GM23248 (cell line): ENCODE measurements at places on chromosomes 4 and X. TPM values are rescaled to one million over a fixed set of nuclear protein-coding genes. Genes with fewer than 3 reads are reported as not detected.

Gene SRPX
- polyA plus RNA-seq, result 82.2 and 84.4 TPM in 2 replicates

Gene UBA6
- 32.6 and 38.8 TPM in 2 replicates for polyA plus RNA-seq

Gene PHEX
- 0.49 and 0.64 TPM in 2 replicates for polyA plus RNA-seq

Gene AMOT
- 2.2 and 3.0 TPM in 2 replicates for polyA plus RNA-seq

Gene NAT8L
- 0.03 TPM in 1 of 2 replicates, not detected in the other for polyA plus RNA-seq

Gene FGFBP1
- not detected in 2 replicates for polyA plus RNA-seq

- H3K27me3 ChIP-seq, result no peaks in the 10 kb centered on the region; the same call in 1 of the 2 replicates
- H3K27ac ChIP-seq, result no peak overlapping the region
- DNase-seq, result no peak
- H3K4me1 ChIP-seq, result no peaks in the 10 kb centered on the region
- H3K4me3 ChIP-seq, result no peak overlapping the region
- H3K36me3 ChIP-seq, result no peaks in the 10 kb centered on the region
These were observed 516.1 kb upstream of the NR3C2 start for GRCh38 chr4:148958317-148958716.

GRCh38 chr4:140861359-140862176 is 105.4 kb upstream of the TBC1D9 start:
- DNase-seq, result peak; percentile 84
- H3K4me1 ChIP-seq, result peaks cover 9% of the 10 kb centered on the region; the same call in 1 of the 2 replicates
- no peaks in the 10 kb centered on the region for H3K36me3 ChIP-seq
- H3K27me3 ChIP-seq, result no peaks in the 10 kb centered on the region
- no peak overlapping the region for H3K4me3 ChIP-seq
- H3K27ac ChIP-seq, result no peak overlapping the region

- no peak overlapping the region for H3K27ac ChIP-seq
- peak; percentile 13 for DNase-seq
- H3K36me3 ChIP-seq, result no peaks in the 10 kb centered on the region
- no peaks in the 10 kb centered on the region for H3K27me3 ChIP-seq
These were observed 59.6 kb upstream of the DHX15 start for GRCh38 chr4:24643774-24644520.

DNA sequence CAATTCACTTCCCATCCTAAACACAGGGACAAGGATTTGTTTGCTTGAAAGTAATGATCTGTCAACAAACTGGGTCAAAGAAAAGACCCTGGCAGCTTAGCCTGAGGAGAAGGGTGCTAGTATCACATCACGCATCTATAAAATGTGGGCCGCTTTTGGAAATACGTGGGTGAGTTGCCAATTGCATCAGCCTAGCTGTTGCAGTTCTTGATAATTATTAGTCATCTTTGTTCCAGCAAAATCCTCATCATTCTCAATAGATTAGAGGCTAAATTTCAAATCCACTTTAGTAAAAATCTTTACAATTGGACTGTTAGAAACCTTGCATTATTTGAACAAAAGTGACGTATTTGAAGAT is 33.6 kb upstream of the TAPT1 start:
- no peaks in the 10 kb centered on the region for H3K4me1 ChIP-seq
- DNase-seq, result peak; percentile 55
- no peak overlapping the region for H3K4me3 ChIP-seq
- H3K36me3 ChIP-seq, result no peaks in the 10 kb centered on the region

GRCh38 chrX:134911348-134911747 is 79.4 kb upstream of the SMIM10 start:
- no peak overlapping the region for H3K27ac ChIP-seq
- no peaks in the 10 kb centered on the region for H3K27me3 ChIP-seq
- no peak overlapping the region for H3K4me3 ChIP-seq
- H3K36me3 ChIP-seq, result no peaks in the 10 kb centered on the region

- H3K4me1 ChIP-seq, result peaks cover 20% of the 10 kb centered on the region
- H3K4me3 ChIP-seq, result peak overlapping the region; percentile 63
- no peaks in the 10 kb centered on the region for H3K36me3 ChIP-seq
These were observed 104.0 kb downstream of the PHEX start for GRCh38 chrX:22135994-22136684.

- no peaks in the 10 kb centered on the region for H3K27me3 ChIP-seq
- H3K4me1 ChIP-seq, result no peaks in the 10 kb centered on the region
- H3K4me3 ChIP-seq, result peak within 1 kb of the TSS; percentile 58
- no peaks in the 10 kb centered on the region for H3K36me3 ChIP-seq
These were observed at the start of gene IL1RAPL1 for GRCh38 chrX:28586981-28587551. IL1RAPL1 (plus strand) TSS chrX:28587446.

DNA sequence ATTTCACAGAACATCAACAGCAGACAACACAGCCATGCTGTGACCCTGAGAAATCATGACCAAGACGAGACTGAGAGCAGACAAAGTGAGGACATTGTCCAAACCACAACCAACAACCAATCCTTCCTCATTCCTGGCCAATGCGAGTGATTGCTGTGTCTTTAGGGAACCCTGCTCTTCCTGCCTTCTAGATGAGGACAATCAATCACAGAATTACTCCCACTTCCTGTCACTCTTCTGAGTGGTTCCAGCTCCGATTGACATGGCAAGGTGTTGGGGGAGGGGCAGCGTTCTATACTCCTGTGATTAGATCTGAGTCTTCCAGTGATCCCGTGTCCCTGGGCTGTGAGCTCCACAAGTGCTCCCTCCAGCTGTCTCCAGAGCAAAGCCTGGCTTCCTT is 227.8 kb downstream of the STIM2 start:
- no peak overlapping the region for H3K27ac ChIP-seq
- DNase-seq, result no peak
- no peak overlapping the region for H3K4me3 ChIP-seq

DNA sequence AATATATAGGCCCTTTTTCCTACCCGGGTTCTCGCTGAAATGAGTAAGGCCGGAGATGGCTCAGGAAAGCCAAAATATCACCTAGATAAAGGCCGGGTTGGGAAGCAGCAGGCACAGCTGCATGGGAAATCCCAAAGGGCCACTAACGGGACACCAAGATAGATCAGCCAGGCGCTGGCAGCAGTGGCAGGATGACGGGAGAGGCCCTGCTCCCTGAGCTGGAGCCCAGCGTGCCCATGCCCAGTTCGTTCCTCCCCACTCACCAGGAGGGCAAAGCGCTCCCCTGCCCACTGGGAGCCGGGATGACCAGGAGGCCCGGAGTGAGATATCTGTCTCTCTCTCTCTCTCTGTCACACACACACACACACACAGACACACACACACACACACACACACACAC is 109.8 kb downstream of the DCTD start:
- H3K27ac ChIP-seq, result no peak overlapping the region
- no peak overlapping the region; the same call in 1 of the 2 replicates for H3K4me3 ChIP-seq
- H3K36me3 ChIP-seq, result no peaks in the 10 kb centered on the region

DNA sequence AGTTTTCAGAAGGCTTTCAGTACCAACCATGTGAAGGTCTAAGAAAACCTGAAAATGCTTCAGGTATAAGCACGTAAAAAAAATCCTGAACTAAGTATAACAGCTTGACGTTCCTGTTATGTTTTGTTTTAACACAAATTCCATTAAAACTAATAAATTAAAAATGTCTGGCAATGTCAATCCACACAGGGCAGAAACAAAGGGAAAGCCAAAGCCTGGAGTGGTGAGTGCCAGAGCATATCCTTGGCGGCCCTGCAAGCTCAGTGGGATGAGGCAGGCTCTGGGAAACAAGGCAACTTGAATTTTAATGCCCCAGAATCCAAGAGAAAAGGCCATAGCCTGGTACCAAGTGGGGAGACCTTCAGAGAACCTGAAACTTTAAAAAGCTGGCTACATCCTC is 78.2 kb downstream of the EPHA5 start:
- H3K4me1 ChIP-seq, result no peaks in the 10 kb centered on the region
- DNase-seq, result no peak
- no peak overlapping the region for H3K4me3 ChIP-seq
- H3K36me3 ChIP-seq, result no peaks in the 10 kb centered on the region
- H3K27me3 ChIP-seq, result 0 out of 2 replicates have a peak, but pooled peaks cover 3% of the 10 kb centered on the region
- no peak overlapping the region for H3K27ac ChIP-seq

GRCh38 chr4:52312722-52313121 is 261.6 kb downstream of the SPATA18 start:
- H3K27ac ChIP-seq, result no peak overlapping the region
- H3K4me1 ChIP-seq, result no peaks in the 10 kb centered on the region
- H3K36me3 ChIP-seq, result no peaks in the 10 kb centered on the region
- no peaks in the 10 kb centered on the region for H3K27me3 ChIP-seq
- no peak for DNase-seq

- H3K36me3 ChIP-seq, result no peaks in the 10 kb centered on the region
- DNase-seq, result peak; percentile 0
- no peak overlapping the region for H3K27ac ChIP-seq
- no peaks in the 10 kb centered on the region for H3K4me1 ChIP-seq
- H3K4me3 ChIP-seq, result no peak overlapping the region
These were observed 902.7 kb upstream of the EPHA5 start for GRCh38 chr4:66572949-66573348.

GRCh38 chrX:150482537-150483206 is 85.7 kb upstream of the MTM1 start:
- H3K4me3 ChIP-seq, result no peak overlapping the region
- H3K27me3 ChIP-seq, result no peaks in the 10 kb centered on the region
- H3K4me1 ChIP-seq, result peaks cover 8% of the 10 kb centered on the region; the same call in 1 of the 2 replicates
- H3K27ac ChIP-seq, result no peak overlapping the region; the same call in 1 of the 2 replicates
- no peaks in the 10 kb centered on the region for H3K36me3 ChIP-seq
- DNase-seq, result peak; percentile 73

DNA sequence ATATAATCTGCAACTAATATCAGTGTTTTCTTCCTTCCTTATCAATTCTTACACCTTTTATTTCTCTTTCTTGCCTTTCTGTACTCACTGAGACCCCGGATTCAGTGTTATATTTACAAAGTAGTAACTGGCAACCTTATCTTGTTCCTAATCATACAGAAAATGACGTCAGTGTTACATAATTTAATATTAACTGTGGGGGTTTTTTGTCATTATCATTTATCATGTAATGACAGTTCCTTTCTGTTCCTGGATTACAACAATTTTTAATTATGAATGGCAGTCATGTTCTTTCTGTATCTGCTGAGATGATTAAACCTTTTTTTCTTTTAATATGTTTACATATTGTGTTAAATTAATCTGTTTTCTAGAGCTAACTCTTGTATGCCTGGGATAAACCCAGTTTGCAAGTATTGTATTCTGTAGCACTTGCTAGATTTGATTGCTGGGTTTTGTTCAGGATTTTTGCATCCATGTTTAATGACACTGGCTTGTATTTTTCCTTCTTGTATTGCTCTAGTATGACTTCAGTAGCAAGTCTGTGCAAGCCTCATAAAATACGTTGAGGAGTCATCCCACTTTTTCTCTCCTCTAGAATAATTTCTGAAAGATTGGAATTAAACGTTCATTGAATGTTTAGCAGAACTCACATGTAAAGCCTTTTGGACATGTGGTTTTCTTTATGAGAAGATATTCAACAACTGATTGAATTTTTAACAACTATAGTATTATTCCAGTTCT is 10.4 kb upstream of the HSPA4L start:
- no peaks in the 10 kb centered on the region for H3K36me3 ChIP-seq
- H3K27ac ChIP-seq, result no peak overlapping the region
- H3K27me3 ChIP-seq, result no peaks in the 10 kb centered on the region
- no peak overlapping the region for H3K4me3 ChIP-seq
- H3K4me1 ChIP-seq, result no peaks in the 10 kb centered on the region
- no peak for DNase-seq
